ENCODE measurements at places on chromosomes 7 and 10.

DNA sequence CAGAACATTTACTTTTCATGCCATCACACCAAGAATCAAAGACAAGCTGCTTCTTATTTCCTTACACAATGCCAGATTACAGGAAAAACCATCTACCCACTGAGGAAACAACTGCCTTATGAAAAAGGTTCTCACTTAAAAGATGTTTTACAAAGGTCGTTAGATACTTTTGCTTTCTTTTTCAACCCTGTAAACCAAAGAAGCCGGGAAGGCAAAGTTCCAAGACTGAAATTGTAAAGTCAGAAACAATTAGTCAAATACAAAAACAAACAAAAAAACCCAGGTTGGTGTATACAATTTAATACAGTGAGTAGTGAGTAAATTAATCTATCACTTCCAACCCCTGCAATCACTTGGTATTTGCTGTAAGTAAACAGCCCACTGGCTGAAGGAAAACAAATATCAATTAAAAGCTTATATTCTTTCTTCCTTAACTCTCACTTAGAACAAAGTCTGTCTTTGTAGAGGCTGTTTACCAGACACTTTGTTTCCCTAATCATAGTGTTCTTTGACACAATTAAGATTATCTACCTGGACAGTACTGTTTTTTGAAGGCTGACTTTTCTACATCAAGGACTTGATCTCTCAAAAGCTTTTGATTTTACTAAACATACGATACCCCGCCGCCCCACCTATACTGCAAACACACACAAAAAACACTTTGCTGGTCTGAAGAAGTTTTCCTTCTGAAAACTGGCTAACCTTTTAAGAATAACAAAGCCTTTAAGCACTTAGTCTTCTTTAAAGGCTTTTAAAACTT, 18.1 kb downstream of the ERLIN1 start:
- DNase-seq: no peak

DNA sequence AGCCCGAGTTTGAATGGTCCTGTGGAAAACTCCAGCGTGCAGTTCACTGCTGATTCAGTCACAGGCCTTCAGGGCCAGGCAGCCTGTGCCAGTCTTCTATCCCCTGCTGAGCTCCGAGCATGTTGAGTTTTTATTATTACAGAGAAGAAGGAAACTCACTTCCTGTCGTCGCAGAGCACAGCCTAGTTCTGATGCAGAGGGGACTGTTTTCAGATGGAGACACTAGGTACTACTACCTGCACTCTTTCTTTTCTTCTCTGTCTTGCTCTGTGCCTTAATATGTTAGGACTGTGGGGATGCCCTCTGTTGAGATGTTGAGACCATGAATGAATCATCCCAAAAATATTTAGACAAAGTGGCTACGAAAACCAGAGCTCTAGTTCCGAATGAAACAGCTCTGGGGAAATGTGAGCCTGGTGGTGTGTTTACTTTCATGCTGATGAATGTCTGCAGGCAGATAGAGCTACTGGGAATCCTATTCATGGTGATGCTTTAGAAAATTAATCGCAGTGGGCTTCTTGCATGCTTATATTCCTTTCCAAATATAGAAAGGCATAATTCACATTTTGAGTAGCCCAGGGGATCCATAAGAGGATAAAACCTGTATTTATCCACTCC, 29.6 kb downstream of the CASP7 start:
- peak; percentile 85 for DNase-seq

- peak; percentile 70 for DNase-seq
Observed at GRCh38 chr7:48274662-48275061, 103.4 kb downstream of the ABCA13 start.

DNA sequence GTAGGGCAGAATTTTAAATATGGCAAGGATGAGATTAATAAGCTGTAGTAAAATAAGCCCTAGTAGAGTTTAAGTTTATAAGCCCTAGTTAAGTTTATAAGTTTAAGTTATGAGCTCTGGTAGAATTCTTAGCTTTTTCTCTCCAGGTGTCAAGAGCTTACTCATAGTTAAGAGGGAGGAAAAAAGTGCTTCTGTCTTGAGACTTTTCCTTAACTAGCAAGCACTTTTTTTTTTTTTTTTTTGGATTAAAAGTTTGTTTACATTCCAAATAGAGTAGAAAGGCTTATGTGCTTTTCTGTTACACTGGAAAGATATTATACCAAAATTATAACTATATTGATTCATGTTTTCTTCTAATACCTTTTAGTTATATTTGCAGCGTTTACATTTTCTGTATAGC, 25.5 kb upstream of the MPP7 start:
- DNase-seq: no peak

GRCh38 chr7:17099083-17099973, 199.1 kb upstream of the AHR start:
- peak; percentile 50 for DNase-seq

- no peak for DNase-seq
Observed at GRCh38 chr10:5811387-5811821, 1.8 kb downstream of the GDI2 start.

DNA sequence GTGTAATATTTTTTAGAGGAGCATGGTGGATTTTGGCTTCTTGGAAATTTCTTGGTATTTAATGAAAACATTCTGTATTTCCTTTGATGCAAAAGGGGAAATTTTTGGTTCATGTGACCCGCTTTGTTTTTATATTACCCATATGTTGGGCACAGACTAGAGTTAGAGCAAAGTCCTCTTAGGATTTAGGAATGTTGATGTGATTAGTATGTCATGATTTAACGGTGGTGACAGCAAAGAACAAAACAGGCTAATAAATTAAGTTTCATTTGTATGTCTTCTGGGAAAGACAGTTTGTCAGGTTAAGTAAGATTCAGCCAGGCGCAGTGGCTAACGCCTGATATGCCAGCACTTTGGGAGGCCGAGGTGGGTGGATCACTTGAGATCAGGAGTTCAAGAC, 304.6 kb downstream of the REEP3 start:
- DNase-seq: no peak

DNA sequence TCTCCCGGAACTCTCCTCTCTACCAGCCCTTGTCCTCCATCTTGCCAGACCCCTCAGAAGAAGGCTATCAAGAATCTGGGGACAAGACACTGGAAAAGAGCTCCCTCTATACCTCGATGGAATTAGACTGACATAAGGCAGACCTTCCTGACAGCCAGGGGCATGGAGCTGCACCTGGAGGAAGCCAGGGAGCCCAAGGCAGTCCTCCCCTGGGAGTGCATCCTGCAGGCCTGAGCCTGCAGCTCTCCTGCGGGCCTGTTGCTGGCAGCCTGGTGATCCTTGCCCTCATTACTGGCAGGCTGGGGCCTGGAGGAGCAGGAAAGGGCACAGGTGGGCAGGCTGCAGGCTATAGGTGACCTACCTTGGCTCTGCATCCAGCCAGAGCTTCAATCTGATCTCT, 323.4 kb downstream of the GRID1 start:
- DNase-seq: peak; percentile 48

DNA sequence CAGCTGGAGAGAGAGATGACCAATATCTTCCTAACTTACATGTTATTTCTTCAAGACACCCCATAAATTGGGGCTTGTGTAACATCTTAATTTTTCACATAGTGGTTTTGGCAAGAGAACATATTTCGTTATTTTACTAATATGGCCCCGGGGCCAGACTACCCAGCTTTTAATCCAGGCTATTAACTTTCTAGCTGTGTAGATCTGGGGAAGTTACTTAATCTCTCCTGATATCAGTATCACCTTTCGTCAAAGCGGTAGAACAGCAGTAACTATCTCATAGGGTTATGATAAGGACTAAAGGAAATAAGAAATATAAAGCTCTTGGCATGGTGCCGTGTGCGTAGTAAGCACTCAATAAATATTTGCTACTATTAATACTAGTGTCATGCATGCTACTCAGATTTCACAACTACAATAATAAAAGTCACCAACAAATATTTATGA, 71.6 kb upstream of the LYZL1 start:
- DNase-seq: no peak

GRCh38 chr10:3959370-3960325, 174.6 kb upstream of the KLF6 start:
- no peak for DNase-seq

- no peak for DNase-seq
Observed at GRCh38 chr10:7471720-7472367, 61.0 kb upstream of the SFMBT2 start.

DNA sequence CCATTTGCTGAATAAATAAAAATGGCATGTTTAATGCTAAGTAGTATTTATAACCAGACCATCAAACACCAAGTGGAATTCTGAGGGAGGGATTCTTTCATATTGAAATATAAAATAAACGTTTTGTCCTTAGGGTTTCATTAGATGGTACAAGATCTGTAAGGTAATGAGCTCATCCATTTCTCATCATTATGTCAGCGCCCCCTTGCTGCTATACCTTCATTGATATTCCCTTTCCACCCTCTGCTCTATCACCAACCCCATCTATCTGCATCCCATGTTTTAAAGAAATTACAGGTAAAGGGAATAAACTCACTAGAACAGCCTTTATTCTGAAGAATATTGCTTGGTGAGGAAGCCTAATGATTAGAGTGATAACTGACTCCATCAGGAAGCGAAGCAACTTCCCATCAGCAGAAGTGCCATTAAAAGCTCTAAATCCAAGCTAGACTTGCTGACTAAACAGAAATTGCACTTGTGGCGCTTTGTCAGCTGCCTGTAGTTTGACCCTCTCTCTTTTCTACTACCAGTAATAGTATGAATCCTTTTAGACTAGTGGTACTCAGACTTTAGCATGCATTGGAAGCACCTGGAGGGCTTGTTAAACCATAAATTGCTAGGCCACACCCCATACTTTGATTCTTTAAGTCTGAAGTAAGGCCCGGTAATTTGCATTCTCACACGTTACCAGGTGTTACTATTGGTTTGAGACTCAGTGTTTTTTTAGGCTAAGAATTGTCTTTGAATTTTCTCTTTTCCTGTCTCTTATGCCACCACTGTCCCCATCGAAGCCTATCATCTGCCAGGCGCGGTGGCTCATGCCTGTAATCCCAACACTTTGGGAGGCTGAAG, 27.5 kb downstream of the ADD3 start:
- DNase-seq: no peak

- DNase-seq: peak; percentile 78
Observed at GRCh38 chr7:96045919-96046318, 273.6 kb downstream of the DYNC1I1 start.

DNA sequence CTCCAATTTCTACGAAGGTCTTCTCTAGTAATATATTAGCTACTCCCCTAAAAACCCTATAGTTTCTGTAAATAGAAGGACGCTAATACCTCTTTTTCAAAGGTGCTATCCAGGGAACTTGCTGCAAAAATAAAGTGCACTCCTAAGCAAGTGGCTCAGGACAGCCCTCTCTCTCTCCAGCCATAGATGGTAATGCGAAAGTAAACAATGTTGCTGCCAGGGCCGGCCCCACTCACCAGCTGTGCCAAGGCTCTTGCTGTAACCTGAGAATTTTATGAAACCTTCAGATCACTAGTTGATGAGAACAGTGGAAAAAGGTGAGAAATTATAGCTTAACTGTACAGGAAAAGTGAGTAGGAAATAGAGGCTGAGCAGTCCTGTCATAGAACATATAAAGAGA, 10.9 kb upstream of the TAS2R39 start:
- DNase-seq: no peak

- no peak for DNase-seq
Observed at GRCh38 chr7:19020062-19020461, 97.4 kb downstream of the TWIST1 start.

GRCh38 chr10:125840955-125841354, 17.6 kb downstream of the BCCIP start:
- DNase-seq: no peak

- peak; percentile 80 for DNase-seq
Observed at GRCh38 chr10:119807960-119808697, 64.5 kb downstream of the MCMBP start.

DNA sequence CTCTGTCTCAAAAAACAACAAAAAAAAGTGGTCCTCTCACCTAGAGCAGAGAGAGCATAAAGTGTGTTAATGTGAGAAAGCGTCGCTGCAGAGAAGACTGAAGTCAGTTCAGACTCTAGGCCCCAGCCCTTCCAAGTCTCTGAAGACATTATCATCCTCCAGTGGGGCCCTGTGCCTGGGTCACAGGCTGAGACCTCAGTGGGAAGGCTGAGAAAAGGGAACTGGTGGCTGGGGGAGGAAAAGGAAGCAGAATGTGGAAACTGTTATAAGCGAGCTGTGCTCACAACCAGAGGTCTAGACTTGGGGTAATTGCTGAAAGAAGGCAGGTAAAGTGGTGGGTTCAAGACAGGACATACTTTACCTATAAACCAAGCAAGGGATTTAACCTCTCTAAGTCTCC, 4.9 kb upstream of the RRP12 start:
- DNase-seq: no peak

DNA sequence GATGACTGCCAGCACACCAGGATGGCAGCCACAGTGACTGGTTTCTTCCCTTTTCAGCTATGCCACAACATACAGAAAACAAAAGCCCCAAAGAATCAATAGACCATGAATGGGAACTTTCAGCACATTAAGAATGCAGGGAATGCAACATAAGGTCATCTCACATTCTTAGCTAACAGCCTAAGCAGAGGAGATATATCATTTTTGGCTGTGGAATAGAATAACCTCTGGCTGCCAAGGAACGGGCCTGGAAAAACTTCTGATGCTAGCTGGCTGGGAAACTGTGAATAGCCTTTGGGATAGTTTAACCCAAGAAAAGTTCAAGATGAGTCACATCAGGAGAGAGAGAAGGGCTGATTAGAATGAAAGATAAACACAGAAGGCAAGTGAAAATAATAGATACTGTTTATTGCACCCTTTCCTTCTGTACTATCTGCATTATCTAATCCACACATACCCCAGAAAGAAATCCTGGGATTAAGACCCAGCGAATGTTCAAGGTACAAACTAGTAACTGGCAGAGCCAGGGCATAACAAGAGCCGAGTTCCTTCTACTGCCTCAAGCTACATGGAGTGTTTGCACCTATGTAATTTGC, 169.2 kb downstream of the SEMA3A start:
- peak; percentile 89 for DNase-seq

GRCh38 chr7:151823566-151824372, 53.1 kb downstream of the PRKAG2 start:
- DNase-seq: no peak

DNA sequence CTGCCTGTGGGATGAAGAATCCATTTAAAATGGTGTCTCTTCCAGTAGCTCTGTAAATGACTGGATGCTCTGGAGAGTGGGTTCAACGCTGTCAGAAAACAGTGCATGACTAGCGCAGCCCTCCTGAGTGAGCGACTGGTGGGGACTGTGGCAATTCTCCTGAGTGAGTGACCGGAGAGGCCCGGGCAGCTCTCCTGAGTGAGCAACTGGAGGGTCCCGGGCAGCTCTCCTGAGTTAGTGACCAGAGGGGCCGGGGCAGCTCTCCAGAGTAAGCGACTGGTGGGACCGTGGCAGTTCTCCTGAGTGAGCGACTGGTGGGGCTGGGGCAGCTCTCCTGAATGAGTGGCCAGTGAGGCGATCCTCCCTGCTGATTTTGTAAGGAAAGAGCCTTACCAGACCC, 85.5 kb downstream of the WDR37 start:
- DNase-seq: no peak

DNA sequence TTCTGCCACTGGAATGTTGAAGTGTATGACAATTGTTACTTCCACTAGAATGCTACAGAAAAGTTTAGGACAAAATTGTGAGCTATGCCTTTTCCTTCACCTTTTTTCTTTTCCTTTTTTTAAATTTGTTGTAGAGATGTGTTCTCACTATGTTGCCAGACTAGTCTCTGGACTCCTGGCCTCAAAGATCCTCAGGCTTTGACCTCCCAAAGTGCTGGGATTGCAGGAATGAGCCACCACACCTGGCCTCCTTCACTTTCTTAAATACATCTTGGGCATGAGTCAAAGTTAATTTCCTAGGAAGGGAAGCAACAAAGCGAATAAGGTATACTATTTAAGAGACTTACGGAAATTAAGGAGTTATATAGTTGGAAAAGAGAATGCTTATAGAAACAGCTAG, 2.7 kb upstream of the SNX13 start:
- no peak for DNase-seq
